ENCODE measurements at places on chromosomes 2 and 18.

DNA sequence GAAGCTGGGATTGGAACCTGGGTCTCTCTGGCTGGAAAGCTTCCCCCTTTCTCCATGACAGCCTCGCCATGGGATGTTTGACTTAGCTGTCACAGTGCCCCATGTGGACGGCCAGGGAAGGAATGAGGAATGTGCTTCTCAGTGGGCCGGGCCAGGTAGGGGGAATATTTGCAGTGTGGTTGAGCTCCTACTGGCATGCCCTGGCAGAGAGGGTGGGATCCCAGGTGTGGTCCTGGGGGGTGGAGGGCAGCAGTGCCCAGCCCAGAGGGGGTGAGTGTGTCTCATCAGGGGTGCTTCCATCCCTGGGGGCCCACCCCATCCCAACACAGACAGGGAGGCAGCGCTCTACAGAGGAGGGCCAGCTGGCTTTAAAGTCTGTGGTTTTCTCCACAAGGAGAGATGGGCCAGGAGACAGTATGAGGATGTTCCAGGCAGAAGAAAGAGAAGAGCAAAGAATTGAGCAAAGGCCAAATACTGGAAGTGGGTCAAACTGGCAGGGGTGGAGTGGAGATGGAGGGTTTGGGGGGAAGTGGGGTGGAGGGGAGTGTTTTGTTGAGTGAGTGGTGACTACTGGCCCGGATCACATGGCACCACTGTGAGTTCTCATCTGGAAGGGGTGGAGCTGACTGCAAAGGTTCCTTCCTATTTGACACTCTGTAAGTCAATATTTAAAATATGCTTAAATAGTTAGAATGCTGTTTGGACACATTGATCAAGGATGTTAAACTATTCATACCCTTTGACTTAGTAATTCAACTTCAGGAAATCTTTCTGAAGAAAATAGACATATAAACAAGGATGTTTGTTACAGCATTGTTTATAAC, 94.0 kb downstream of the MYCN start:
- no peak for DNase-seq

DNA sequence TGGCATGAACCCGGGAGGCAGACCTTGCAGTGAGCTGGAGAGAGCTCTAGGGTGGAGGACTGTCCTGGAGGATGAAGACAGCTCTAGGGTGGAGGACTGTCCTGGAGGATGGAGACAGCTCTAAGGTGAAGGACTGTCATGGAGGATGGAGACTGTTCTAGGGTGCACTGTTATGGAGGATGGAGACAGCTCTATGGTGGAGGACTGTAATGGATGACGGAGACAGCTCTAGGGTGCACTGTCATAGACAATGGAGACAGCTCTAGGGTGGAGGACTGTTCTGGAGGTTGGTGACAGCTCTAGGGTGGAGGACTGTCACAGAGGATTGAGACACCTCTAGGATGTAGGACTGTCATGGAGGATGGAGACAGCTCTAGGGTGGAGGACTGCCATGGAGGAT, 21.1 kb upstream of the KCNG2 start:
- no peak for DNase-seq

GRCh38 chr2:69241093-69241492, 145.9 kb downstream of the GFPT1 start:
- DNase-seq: no peak

DNA sequence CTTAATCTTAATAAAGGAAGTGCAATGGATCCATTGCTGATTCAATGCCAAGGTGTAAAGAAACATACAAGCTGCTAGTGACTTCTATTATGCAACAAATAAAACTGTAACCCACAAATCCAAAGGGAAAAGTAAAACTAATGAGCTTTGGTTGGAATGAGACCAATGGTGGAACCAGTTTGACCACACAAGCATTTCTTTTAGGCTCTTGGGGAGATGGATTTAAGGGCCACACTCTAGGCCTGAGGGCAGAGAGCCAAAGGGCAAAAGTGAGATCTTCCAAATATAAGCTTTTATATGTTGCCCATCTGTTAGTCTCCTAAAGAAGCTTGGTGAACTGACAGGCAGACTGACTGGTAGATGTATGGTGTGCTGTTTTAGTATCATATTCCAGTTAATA, 41.5 kb upstream of the MMADHC start:
- DNase-seq: no peak
